ENCODE measurements at places on chromosomes 2 and 18.

GRCh38 chr2:71409611-71410010 lies 43.8 kb upstream of the DYSF start:
- H3K4me1 ChIP-seq: no peaks in the 10 kb centered on the region
- DNase-seq: no peak
- H3K4me3 ChIP-seq: no peak overlapping the region
- no peaks in the 10 kb centered on the region for H3K27me3 ChIP-seq

DNA sequence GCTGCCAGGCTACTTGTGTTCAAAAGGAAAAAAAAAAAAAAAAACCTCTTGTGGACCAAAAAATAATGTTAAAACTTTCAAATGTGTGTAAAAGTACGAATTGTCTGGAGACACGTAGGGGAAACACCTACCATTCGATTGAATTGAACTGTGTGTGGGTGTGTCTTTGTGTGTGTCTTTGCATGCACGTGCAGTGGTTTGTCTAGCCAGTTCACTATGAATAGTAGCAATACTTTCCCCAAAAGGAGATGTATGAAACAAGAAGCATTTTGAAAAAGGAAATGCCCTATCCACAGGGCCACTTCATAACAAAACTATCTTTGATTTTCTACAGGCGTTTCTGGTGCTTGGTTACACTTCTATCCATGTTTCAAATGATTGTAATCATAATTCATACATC lies 186.8 kb downstream of the RPRM start:
- no peak overlapping the region for H3K4me3 ChIP-seq
- DNase-seq: no peak
- H3K27me3 ChIP-seq: no peaks in the 10 kb centered on the region
- H3K4me1 ChIP-seq: peaks cover 4% of the 10 kb centered on the region
- no peak overlapping the region for H3K27ac ChIP-seq

DNA sequence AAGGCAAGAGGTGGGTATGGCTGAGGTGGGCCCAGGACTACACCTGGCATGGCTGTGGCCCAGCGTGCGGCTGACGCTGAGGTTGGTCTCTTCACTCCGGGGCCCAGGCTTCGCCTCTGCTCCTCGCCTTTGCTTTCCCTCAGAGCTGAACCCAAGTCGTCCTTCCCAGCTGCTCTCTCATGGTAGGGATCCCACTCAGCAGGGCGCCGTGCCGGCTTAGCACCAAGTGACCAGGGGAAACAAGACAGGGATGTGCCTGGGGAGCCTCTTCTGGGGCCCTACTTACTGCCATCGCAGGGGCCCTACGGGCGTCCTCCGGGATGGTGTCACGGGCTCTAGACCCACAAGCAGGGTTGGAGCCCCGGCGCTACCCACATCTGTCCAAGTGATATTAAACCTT lies 138.1 kb upstream of the ALKAL2 start:
- no peaks in the 10 kb centered on the region for H3K36me3 ChIP-seq
- no peak overlapping the region for H3K4me3 ChIP-seq
- no peak for DNase-seq
- no peaks in the 10 kb centered on the region for H3K4me1 ChIP-seq
- H3K27me3 ChIP-seq: no peaks in the 10 kb centered on the region

DNA sequence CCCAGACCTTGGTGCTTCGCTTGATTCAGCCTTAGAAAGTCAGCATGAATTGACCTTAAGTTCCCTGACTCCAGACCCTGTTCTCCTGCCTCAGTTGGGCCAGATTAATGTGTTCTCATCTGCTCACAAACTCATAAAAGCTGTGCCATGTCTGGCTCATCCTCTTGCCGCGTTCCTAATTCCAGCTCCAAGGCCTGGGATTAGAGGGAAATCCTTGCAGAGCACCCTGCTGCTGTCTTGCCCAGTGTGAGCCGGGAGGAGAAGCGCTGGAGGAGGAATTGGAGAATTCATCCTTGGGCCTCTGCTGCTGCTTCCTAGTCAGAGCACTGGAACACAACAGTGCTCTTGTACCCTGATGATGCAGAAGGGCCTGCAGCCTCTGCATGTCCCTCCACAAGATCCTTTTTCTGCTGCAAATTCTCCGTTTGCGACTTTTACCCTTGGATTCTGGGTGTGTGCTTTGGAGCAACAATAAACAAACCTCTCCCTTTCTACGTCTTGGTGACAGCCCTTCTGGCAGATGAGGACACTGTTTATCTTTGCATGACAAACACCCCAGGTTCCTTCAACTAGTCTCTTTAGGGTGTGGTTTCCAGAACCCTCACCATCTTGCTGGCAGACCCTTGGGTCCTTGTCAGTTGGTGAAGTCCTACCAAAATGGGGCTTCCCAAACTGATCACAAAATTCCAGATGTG lies 46.9 kb upstream of the CNGA3 start:
- no peaks in the 10 kb centered on the region for H3K4me1 ChIP-seq
- no peak for DNase-seq
- no peaks in the 10 kb centered on the region for H3K36me3 ChIP-seq
- no peaks in the 10 kb centered on the region for H3K27me3 ChIP-seq
- H3K4me3 ChIP-seq: no peak overlapping the region

GRCh38 chr2:206378835-206379234 lies 64.5 kb upstream of the ADAM23 start:
- H3K4me3 ChIP-seq: no peak overlapping the region
- DNase-seq: no peak
- no peaks in the 10 kb centered on the region for H3K27me3 ChIP-seq
- no peaks in the 10 kb centered on the region for H3K4me1 ChIP-seq
- H3K27ac ChIP-seq: no peak overlapping the region
- H3K36me3 ChIP-seq: no peaks in the 10 kb centered on the region

DNA sequence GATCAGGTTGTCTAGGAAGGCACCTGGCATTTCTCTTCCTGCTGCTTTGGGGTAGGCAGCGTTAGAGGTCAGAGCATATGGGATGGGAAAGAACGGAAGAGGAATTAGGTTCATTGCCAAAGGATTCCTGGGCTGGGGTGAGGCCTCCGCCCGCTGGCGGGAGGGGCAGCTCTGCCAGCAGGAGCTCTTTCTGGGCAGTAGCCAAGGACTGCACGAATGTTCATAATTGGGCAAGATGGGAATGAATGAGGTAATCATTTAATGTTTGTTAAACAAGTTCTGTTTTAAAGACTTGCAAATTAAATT lies 253.9 kb downstream of the AGAP1 start:
- no peaks in the 10 kb centered on the region for H3K4me1 ChIP-seq
- no peaks in the 10 kb centered on the region for H3K27me3 ChIP-seq
- no peak overlapping the region for H3K4me3 ChIP-seq
- no peak for DNase-seq

DNA sequence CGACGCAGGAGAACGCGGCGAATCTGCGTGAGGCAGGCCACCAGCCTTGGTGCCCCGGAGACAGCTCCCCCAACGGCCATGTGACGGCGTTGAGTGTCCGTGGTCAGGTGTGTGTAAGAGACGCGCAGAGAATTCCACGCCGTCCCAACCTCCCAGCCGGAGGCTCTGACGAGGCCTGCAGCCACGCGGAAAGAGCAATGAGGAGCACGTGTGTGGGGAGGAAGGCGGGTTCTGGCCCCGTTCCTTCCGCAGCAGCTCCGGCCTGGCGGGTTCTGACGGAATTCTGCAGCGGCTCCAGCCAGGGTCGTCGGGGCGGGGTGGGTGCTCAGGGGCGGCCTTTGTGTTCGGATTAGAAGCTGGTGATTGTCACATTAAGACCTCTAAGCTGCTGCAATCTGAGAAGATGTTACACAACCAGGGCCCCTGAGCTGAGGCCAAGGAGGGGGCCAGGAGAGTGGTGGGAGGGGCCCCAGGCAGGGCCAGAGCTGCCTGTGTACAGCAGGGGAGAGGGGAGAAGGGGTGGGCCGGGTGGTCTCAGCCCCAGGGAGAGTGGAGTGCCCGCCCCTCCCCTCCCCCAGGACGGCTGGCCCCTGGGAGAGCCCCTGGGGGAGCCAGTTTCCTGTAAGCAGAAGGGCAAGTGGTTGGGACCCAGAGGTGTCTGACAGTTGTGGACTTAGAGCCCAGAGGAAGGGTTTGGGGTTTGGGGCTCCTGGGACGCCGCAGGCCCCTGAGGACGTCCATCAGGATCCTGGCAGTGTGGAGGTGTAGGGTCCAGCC lies 5.1 kb upstream of the GAL3ST2 start:
- no peaks in the 10 kb centered on the region for H3K36me3 ChIP-seq
- peak; percentile 63 for DNase-seq
- peaks cover 4% of the 10 kb centered on the region for H3K27me3 ChIP-seq
- H3K27ac ChIP-seq: no peak overlapping the region
- H3K4me1 ChIP-seq: no peaks in the 10 kb centered on the region

- peaks cover 5% of the 10 kb centered on the region for H3K27me3 ChIP-seq
- H3K36me3 ChIP-seq: no peaks in the 10 kb centered on the region
- no peak overlapping the region for H3K4me3 ChIP-seq
- H3K27ac ChIP-seq: no peak overlapping the region
Measured at GRCh38 chr2:178225006-178225805, 30.9 kb downstream of the OSBPL6 start.

- peak within 1 kb of the TSS; percentile 89 for H3K27ac ChIP-seq
- H3K27me3 ChIP-seq: no peaks in the 10 kb centered on the region
- peaks cover 6% of the 10 kb centered on the region for H3K4me1 ChIP-seq
- no peaks in the 10 kb centered on the region for H3K36me3 ChIP-seq
- H3K4me3 ChIP-seq: peak within 1 kb of the TSS; percentile 35
- peak; percentile 85 for DNase-seq
Measured at GRCh38 chr2:56183643-56184499, at the start of gene CCDC85A. CCDC85A (plus strand) TSS chr2:56183990; CDS start chr2:56184625, 635 bp downstream.

DNA sequence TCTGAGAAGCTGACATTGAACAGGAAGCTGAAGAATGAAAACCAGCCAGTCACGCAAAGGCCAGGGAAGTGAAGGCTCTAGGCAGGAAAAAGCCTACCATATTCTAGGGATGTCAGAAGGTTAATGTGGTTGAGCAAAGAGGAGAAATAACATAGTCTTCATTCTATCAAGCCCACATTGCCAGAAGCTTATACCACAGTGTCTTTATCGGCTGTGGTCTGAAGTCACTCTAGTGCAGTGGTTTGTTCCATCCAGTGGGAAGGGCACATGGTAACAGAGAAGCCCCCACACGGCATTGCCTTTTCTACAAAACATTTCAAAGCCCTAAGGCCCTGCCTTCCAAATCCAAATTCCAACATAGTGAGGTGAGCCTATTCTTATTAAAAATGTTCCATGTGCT lies 311.3 kb downstream of the TNS1 start:
- no peaks in the 10 kb centered on the region for H3K27me3 ChIP-seq
- DNase-seq: no peak
- H3K4me3 ChIP-seq: no peak overlapping the region
- H3K4me1 ChIP-seq: no peaks in the 10 kb centered on the region
- H3K36me3 ChIP-seq: no peaks in the 10 kb centered on the region

- no peaks in the 10 kb centered on the region for H3K36me3 ChIP-seq
- DNase-seq: no peak
- no peaks in the 10 kb centered on the region for H3K4me1 ChIP-seq
- no peak overlapping the region for H3K4me3 ChIP-seq
- no peaks in the 10 kb centered on the region for H3K27me3 ChIP-seq
- H3K27ac ChIP-seq: no peak overlapping the region
Measured at GRCh38 chr18:832085-832681, 20.1 kb upstream of the YES1 start.

DNA sequence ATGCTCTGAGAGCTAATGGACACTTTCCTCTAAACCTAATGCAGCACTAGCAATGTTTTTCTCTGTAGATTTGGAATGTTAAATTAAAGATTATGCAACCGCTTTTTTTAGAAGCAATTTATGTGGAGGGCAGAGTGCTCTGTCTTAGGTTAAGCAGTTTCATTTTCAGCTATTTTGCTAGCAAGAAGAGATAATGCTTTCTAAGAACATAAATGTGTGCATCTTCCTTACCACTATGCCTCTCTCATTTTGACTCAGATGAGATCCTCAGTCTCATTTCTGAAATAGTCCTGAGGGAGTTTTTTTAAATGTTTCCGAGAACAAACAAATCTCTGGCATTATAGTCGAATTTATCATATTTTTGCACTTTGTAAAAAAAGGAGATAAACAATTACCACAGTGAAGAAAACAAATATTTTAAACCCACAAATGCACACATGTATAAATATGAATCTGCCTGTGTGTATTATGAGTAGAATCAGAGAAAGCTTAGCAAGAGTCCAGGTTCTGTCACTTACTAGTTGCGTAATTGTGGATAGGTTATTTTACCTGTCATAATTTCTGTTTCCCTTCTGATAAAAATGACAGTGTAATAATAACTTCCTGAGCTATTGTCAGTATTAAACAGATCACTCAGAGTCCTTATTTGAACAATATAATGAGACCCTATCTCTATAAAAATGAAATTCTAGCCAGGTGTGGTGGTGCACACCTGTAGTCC lies 207.7 kb upstream of the CRIM1 start:
- H3K36me3 ChIP-seq: no peaks in the 10 kb centered on the region
- H3K4me3 ChIP-seq: no peak overlapping the region
- H3K27ac ChIP-seq: no peak overlapping the region
- H3K4me1 ChIP-seq: no peaks in the 10 kb centered on the region

DNA sequence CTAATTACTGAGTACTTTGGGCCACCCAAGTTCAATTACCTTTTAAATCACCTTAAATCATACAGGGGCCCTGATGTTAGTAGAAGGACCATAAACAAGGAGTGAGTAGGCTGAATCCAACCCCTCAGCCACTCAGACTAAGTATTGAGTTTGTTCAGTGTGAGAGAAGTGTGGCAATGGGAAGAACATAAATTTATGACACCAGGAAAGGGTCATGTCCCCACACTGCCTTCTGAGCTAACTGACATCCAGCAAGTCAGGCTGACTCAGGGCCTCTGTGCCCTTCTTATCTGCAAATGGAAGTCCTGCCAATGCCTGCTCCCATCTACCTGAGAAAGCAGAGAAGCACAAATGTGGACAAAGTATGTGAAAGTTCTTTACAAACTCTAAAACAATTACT lies 12.9 kb downstream of the PLEKHM3 start:
- no peaks in the 10 kb centered on the region for H3K27me3 ChIP-seq
- H3K4me3 ChIP-seq: no peak overlapping the region
- no peak overlapping the region for H3K27ac ChIP-seq
- H3K36me3 ChIP-seq: no peaks in the 10 kb centered on the region
- no peak for DNase-seq

GRCh38 chr2:173955004-173955403 lies 10.2 kb downstream of the SP3 start:
- H3K36me3 ChIP-seq: no peaks in the 10 kb centered on the region
- DNase-seq: no peak
- no peak overlapping the region for H3K27ac ChIP-seq
- no peaks in the 10 kb centered on the region for H3K27me3 ChIP-seq

GRCh38 chr2:9364791-9365497 lies 58.4 kb downstream of the ITGB1BP1 start:
- no peaks in the 10 kb centered on the region for H3K27me3 ChIP-seq
- DNase-seq: no peak
- no peaks in the 10 kb centered on the region for H3K4me1 ChIP-seq
- H3K4me3 ChIP-seq: no peak overlapping the region
- no peak overlapping the region for H3K27ac ChIP-seq

DNA sequence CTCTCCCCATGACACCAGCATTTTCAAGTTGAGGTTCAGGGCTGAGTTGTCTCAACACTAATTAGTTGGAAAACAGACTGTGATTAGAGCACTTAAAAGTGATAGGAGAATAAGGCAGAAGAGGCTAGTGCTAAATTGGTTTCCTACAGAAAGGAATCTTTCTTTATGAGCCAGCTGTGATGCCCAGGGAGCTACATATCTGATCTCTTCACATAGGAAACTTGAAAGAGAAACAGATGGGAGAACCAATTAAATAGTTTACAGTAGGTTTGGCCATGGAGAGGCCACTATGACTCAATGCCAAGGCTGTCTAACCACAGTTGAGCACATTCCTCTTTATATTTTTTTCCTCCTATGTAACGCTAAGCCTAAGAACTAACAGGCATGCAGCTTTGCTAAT lies 418.3 kb upstream of the CYRIA start:
- H3K4me1 ChIP-seq: no peaks in the 10 kb centered on the region
- H3K4me3 ChIP-seq: no peak overlapping the region
- H3K27ac ChIP-seq: no peak overlapping the region
